ENCODE measurements at places on chromosomes 5 and 9.

DNA sequence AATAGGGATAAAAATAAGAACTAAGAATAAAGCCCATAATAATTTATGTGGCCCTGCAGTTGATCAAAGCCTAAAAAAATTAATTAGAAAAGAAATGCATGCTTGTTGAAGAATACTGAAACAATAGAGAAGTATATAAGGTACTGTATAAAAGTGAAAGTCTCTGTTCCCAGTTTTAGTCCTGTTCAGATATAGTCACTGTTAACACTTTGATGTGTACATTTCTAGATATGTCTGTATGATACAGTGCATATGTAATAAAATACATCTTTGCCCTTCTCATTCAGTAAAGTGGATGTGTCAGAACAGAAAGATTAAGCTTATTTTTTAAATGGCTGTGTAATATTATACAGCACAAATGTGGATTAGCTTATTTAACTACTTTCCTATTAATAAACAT is 4.1 kb downstream of the C9orf85 start:
- DNase-seq = no peak

DNA sequence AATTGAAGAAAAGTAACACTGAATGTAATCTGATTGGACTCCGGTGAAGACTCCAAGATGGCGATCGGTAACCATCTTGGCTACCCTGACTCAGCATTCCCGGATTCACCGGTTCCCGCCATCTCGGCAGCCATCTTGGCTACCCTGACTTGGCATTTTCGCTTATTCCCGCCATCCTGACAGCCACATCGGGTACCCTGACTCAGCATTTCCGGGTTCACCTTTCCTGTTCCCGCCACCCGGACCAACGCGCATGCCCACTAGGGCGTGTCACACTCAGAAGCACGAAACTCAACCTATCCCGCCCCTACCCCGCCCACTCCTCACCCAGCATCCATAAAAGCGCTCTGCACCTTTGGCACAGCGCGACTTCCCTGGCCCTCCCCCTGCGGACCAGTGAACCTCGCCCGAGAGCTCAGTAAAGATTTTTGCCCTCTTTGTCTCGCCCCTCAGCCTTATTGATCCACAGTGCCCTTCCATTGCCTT is 17.2 kb downstream of the SPTLC1 start:
- DNase-seq = no peak

DNA sequence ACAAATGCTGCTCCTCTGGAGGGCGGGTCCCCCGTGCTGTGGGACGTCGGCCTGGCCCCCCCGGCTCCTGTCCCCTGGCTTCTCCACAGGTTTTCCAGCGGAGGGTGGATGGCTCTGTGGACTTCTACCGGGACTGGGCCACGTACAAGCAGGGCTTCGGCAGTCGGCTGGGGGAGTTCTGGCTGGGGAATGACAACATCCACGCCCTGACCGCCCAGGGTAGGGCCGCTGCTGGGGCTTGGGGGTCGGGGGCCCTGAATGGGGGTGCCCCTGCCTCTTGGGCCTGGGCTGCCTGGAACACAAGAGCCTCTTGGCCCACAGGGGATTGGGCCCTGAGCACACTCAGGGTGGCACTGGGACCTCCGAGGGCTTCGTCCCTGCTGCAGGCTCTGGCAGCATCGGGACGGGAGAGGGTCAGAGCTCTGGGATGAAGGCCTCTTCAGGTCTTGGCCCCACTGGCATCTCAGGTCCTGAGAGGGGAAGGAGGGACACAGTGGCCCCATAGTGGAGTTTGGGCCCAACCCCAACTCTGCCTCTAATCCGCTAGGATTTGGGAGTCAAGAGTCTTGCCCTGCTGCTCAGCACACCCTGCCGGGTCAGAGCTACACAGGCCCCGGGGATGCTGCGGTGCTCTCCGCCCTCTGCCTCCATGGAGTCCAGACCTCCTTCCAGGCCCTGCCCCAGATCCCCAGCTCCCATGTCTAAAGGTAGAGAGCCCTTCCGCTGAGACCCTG is 5.2 kb downstream of the FCN2 start:
- no peak for DNase-seq

- DNase-seq = no peak
Measured at GRCh38 chr5:14732991-14733390, 68.5 kb downstream of the OTULIN start.

GRCh38 chr5:136420168-136420898 is 55.0 kb upstream of the TRPC7 start:
- no peak for DNase-seq

- DNase-seq = no peak
Measured at GRCh38 chr9:4266602-4267001, 33.3 kb downstream of the GLIS3 start.

GRCh38 chr5:173909199-173909598 is 21.1 kb downstream of the CPEB4 start:
- DNase-seq = no peak

DNA sequence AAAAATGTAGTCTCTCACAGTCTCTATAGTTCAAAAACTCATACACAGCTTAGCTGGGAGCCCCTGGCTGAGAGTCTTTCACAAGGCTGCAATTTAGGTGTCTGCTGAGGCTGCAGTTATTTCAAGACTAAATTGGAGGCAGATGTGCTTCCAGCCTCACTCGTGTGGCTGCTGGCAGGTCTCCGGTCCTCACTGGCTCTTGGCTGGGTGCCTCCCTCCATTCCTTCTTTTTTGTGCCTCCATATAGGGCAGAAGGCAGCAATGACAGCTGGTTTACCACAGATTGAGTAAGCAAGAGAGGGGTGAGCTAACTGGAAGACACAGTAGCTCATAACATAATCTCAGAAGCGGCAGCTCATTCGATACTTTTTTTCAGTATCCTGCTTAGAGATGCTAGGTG is 2167.7 kb upstream of the WWC1 start:
- no peak for DNase-seq

DNA sequence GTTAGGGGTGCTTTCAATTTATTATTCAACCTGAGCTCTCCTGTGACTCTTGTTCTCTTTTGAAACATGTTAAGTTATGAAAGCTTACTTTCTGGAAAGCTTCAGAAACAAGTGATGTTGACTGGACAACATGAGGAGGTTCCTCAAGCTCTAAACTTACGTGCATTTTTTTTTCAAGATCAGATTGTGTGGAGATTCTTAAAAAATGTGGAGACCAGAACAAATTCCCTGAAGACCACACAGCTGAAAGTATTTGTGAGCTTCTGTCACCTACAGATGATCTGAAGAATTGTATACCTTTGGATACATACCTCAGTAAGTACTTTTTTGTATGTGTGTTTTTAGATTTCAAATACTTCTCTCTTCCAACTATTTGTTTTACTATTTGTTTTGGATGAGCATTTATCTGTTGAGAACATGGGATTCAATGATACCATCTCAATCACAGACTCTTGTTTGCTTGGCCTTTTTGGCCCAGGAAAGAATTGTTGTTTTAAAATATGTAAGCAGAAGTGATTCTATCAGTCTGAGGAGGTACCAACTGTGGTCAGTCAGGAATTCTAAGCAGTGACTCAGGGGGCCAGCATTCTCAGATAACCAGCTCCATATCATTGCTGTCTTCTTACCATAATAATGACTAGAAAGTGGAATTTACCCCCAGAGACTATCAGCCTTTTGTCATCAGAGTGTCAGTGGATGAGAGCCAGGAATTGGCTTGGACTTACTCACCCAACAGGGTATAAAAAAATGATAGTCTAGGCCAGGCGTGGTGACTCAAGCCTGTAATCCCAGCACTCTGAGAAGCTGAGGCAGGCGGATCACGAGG is 34.4 kb upstream of the GLIPR2 start:
- no peak for DNase-seq

DNA sequence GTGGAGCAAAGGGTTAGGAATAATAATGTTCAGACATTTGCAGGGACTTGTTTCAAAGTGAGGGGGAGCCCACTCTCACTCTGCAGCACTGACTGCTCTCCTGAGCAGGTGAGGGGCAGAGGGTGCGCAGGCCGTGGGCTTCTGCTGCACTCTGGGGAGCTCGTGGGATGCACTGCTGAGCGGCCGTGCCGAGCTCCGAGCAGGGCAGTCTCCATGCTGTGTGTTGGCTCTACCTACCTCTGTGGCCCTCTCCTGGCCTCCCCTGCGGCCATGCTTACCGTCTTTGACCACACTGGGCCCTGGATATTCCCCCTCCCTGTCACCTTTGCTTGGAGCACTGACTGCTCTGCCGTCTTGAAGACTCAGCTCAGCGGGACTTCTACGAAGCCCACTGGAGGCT is 33.7 kb downstream of the CRB2 start:
- no peak for DNase-seq

GRCh38 chr5:122500245-122501088 is 188.4 kb downstream of the SNCAIP start:
- no peak for DNase-seq

DNA sequence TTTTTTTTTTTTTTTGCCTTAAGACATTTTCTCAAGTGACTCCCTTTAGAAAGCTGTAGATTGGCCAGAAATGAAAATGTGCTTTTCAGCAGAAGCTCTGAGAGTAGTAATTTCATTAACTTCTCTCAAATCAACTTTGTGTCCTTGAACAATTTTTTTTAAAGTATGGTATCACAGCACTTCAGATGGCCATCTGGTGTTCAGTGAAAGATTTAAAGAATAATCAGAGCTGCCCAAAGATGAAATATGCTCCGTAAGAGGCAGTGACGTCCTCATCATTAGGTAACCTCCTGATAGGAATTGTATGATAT is 43.0 kb upstream of the PCAT7 start:
- DNase-seq = no peak

- DNase-seq = no peak
Measured at GRCh38 chr5:131684595-131684994, 49.6 kb upstream of the RAPGEF6 start.

DNA sequence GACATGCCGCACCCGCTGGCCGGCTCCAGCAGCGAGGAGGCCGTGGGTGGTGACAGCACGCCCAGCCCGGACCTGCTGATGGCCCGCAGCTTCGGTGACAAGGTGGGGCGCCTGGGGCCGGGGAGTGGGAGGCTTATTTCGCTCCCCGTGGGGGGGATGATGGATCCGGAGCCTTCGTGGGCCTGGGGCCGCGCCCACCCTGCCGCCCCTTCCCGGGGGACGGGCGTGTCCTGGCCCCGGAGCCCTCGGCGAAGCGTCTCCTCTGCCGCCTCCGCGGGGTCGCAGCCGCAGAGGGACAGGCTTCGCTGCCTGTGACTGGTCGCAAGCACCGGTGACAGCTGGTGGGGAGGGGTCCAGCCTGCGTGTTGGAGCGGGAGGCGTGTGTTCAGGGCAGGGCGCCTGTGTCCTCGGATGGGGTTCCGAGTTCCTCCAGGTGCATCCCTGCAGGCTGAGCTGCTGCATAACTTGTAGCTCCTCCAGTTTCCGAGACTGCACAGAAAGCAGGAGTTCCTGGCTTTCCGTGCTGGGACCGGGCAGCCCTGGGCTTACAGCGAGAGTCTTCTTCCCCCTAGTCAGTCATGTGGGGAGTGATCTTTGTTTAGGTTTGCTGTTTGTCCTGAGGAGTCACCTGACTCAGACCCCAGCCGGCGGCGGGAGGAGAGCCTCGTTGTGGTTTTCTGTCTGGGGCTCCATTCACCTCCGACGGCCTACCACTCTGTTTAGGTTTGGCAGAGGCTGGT is 666 bp downstream of the SNX30 start:
- no peak for DNase-seq

DNA sequence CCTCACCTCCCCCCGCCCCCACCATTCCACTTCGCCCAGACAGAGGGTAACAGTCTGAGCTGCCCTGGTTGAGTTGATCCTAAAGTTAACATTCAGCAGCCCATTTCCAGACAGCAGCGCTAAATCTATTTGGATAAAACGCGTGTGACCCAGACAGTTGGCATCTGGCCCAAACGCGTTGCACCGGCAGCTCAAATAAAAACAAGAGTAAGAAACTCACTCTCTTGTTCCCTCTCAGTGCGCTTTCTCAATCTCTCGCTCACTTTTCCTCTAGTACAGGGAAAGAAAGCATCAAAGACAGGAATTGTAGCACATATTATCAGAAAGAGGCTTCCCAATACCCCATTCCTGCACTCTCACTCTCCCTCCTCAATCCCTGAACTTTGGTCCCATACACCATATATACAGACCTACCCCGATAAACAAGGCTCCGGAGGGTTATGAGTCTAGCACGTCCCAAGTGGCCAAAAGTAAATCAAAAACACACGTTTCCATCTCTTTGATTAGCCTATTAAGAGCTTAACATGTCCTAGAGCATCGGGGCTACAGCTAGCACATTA is 1.3 kb downstream of the ADAMTS6 start:
- DNase-seq = no peak
